ENCODE measurements at places on chromosomes 2 and 18.

- DNase-seq = no peak
Measured at GRCh38 chr2:215019521-215020145, 118.8 kb downstream of the ABCA12 start.

- no peak for DNase-seq
Measured at GRCh38 chr18:23451491-23451890, 1.6 kb upstream of the RIOK3 start.

- DNase-seq = no peak
Measured at GRCh38 chr2:36385603-36386002, 30.0 kb downstream of the CRIM1 start.

GRCh38 chr18:43847164-43848091 is 570.1 kb upstream of the SYT4 start:
- no peak for DNase-seq

DNA sequence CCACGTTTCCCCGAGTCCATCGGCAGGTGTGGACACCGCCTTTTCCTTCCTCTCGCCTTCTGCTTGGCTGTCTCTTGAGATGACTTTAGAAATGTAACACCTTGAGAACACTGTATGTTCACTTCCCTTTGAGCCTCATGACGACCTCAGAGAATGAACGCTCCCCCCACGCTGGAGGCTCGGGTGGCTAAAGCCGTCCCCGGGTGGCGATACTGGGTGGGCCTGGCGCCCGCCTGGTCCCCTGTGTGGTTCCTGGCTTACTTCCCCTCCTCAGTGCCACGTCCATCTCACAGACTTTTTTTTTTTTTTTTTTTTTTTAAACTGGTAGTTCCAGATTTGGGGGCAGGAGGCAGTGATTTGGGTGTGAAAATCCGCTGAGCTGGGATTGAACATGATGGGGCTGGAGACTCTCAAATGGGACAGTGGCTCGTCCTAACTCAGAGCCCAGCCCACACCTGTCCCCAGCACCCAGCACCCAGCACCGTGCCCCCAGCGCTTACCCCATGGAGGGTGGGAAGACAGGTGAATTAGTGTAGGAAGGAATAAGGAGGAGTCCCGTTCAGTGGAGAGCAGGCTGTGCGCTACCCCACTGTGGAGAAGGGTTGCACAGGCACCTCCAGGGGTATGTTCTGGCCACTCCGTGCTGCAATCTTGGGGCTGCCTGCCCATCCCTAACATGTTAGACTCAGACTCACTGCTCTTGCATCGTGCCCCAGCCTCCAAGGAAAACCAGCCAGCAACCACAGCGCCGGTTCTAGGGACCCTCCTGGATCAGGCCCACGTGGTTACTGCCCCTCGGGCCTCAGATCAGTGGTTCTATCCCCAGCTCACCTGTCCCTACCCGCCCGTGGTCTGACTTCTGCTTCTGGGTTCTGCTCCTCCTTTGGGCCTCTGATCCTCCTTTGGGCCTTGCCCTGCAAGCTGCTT is 174.0 kb downstream of the ASB1 start:
- no peak for DNase-seq

- DNase-seq = no peak
Measured at GRCh38 chr2:203878063-203878462, 10.5 kb downstream of the CTLA4 start.

GRCh38 chr2:190582019-190582418 is 47.5 kb upstream of the NEMP2 start:
- no peak for DNase-seq

Data from activated CD4-positive, alpha-beta T cell treated with anti-CD3 and anti-CD28 coated beads, Interleukin-2, amount 10 ng/mL, durations not matched to agents 7 days and 5 days (primary cell).